ENCODE measurements at places on chromosomes 7 and 10. TPM values are rescaled to one million over a fixed set of nuclear protein-coding genes. Genes with fewer than 3 reads are reported as not detected.
A peak's percentile ranks its signal among the peaks of the same experiment; 100 is the strongest.

SMO gene
- total RNA-seq = 17.2 TPM

SFRP5 gene
- not detected for total RNA-seq

GRID1 gene
- 21.3 TPM for total RNA-seq

VSTM4 gene
- 220 TPM for total RNA-seq

DNA sequence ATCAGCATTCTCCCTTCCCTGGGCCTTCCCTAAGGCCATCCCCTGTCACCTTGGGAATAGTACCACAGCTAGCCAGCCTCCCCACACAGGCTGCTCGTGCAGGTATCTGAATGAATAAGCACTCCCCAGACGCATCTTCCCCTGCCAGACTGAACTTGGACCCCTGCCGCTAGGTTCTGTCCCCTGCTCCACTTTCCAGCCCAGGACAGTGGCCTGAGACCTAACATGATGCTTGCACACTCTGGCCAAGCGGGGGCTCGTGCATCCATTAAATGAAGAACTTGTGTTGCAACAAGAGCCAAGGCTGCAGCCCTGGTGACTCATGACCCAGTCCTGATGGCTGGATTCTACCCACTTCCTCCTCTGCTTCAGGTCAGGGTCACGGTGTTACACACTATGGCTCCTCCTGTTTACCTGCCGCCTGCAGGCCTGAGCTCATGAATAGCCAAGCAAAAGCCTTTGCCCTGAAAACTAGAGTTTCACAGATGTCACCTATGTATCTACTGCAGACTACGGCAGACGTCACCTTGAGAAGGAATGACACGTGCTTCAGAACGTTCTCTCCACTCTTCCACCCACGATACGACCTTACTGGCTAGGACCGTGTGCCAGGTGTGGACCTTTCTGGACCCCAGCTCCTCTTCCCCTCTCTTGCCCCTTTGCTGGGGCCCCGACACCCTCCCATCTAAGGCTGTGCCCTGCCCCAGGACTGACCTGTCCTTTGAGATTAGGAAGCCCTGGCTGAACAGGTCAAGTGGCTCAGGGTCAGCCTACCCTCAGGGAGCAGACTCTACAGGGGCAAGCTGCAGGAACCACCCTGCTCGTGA, 6.5 kb downstream of the ASB13 start:
- no peak overlapping the region for H3K27ac ChIP-seq
- DNase-seq = no peak
- no peaks in the 10 kb centered on the region for H3K36me3 ChIP-seq
- H3K4me3 ChIP-seq = no peak overlapping the region
- H3K4me1 ChIP-seq = no peaks in the 10 kb centered on the region

GRCh38 chr7:2873146-2873545, 29.0 kb upstream of the GNA12 start:
- H3K27me3 ChIP-seq = no peaks in the 10 kb centered on the region
- no peak overlapping the region for H3K4me3 ChIP-seq
- DNase-seq = peak; percentile 42
- H3K36me3 ChIP-seq = no peaks in the 10 kb centered on the region
- peaks cover 10% of the 10 kb centered on the region for H3K4me1 ChIP-seq
- H3K27ac ChIP-seq = no peak overlapping the region

DNA sequence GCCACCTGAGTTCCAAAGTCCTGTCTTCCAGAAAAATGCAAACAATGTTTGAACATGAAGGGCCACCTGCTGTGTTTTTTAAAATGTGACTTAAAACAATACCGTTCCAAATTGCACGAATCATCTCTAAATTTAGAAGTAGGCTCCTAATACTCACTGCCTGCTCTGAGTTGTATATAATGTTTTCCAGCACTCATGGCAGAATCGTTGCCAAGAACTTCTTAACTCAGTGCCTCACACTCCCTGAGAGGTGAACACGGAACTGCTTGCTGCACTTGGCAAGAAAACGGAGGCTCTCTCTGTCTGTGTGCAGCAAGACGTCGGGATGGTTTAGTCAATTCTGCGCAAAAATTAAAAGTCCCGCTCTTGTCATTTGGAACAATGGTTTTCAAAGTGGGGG, 757.3 kb upstream of the AUTS2 start:
- peak; percentile 71 for DNase-seq
- no peak overlapping the region for H3K27ac ChIP-seq
- H3K36me3 ChIP-seq = no peaks in the 10 kb centered on the region

- H3K27ac ChIP-seq = no peak overlapping the region
- no peaks in the 10 kb centered on the region for H3K27me3 ChIP-seq
- DNase-seq = no peak
- no peaks in the 10 kb centered on the region for H3K4me1 ChIP-seq
- H3K4me3 ChIP-seq = no peak overlapping the region
Measured at GRCh38 chr10:51532044-51532443, 167.4 kb downstream of the CSTF2T start.

DNA sequence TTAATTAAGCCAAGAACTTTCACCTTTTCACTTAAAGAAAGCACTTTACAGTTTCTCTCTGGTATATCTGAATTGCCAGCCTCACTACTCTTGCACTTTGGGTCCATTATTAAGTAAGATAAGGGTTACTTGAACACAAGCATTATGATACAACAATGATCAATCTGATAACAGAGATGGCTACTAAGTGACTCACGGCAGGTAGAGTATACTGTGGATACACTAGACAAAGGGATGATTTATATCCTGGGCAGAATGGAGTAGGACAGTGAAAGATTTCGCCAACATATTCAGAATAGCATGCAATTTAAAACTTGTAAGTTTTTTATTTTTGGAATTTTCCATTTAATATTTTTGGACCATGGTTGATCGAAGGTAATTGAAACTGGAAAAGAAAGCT, 34.3 kb upstream of the ITGB8 start:
- no peak overlapping the region for H3K27ac ChIP-seq
- H3K36me3 ChIP-seq = no peaks in the 10 kb centered on the region
- H3K4me1 ChIP-seq = no peaks in the 10 kb centered on the region

- H3K4me3 ChIP-seq = no peak overlapping the region
- peaks cover 20% of the 10 kb centered on the region for H3K4me1 ChIP-seq
Measured at GRCh38 chr10:14553448-14553847, 221.2 kb downstream of the FAM107B start.

DNA sequence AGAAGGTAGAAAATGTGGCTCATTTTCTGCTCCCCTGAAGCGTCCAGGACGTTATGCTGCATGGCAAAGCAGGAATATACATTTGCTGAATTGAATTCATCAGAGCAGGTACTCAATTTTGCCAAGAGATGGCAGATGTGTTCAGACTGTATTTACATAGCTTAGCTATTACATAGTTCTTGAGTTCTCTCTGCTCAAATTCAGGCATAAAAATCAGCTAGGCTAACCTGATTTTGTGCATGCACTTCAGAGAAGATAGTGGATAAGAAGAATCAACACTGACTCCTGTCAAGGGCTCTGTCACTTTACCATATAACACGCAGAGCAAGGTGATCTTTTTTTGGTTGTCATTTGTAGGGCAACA, 209.2 kb upstream of the FAM3C start:
- no peaks in the 10 kb centered on the region for H3K27me3 ChIP-seq
- H3K27ac ChIP-seq = peak overlapping the region; percentile 34
- no peak overlapping the region for H3K4me3 ChIP-seq
- peaks cover 3% of the 10 kb centered on the region for H3K4me1 ChIP-seq

DNA sequence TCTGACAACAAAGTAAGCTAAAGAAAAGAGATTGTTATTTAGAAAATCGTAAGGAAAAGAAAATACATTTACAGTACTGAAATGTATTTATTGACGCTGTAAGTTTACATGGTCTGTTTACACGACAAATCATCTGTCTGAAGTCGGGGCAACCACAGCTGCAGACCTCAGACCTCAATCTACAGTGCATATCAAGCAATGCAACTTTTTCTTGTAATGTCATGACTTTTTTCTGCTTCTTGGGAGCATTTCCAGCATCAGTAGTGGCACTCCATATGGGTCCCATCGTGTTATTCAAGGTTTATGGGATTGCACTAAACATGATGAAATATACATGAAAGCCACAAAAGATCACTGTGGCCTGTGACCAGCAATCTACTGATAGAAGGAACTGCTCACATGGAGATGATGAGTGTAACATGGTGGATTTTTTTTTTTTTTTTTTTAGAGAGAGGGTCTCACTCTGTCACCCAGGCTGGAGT, 77.1 kb downstream of the MTPN start:
- no peaks in the 10 kb centered on the region for H3K4me1 ChIP-seq
- H3K27ac ChIP-seq = no peak overlapping the region
- no peaks in the 10 kb centered on the region for H3K27me3 ChIP-seq
- no peak for DNase-seq
- H3K4me3 ChIP-seq = no peak overlapping the region

DNA sequence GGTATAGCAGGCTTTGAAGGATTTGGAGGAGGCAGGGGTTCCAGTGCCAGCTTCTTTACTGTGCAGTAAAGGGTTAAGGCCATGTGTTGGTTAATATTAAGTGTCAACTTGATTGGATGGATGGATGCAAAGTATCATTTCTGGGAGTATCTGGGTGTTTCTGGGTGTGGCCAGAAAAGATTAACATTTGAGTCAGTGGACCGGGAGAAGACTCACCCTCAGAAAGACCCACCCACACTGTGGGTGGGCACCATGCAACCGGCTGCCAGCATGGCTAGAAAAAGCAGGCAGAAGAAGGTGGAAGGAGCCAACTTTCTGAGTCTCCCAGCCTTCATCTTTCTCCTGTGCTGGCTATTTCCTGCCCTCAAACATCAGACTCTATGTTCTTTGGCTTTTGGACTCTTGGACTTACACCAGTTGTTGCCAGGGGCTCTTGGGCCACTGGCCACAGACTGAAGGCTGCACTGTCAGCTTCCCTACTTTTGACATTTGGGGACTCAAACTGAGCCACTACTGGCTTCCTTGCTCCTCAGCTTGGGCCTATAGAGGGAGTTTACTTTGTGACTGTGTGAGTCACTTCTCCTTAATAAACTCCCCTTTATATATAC, 6.8 kb upstream of the TRUB1 start:
- no peaks in the 10 kb centered on the region for H3K36me3 ChIP-seq
- DNase-seq = no peak
- H3K27ac ChIP-seq = no peak overlapping the region

GRCh38 chr10:84353052-84353803, 24.8 kb downstream of the CCSER2 start:
- H3K27me3 ChIP-seq = no peaks in the 10 kb centered on the region
- no peak overlapping the region for H3K4me3 ChIP-seq
- H3K36me3 ChIP-seq = no peaks in the 10 kb centered on the region
- H3K27ac ChIP-seq = no peak overlapping the region
- no peak for DNase-seq
- peaks cover 8% of the 10 kb centered on the region for H3K4me1 ChIP-seq

DNA sequence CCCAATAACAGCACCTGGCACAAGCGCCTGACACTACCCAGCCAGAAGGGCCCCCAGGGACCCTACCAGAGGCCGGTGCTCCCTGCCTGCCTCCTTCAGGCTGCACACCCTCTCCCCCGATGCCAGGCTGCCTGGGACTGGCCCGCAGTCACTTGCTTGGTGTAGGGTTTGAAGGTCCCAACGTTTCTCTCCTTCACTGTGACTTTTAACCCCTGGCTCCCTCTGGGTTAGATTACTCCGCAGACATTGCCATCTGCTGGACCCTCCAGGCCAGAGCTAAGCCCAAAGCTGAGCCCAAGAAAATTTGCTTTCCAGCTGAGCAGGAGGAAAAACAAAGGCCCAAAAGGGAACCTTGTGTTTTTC, 6.9 kb downstream of the CDHR1 start:
- H3K4me1 ChIP-seq = no peaks in the 10 kb centered on the region
- DNase-seq = no peak
- H3K4me3 ChIP-seq = no peak overlapping the region
- no peaks in the 10 kb centered on the region for H3K27me3 ChIP-seq
- no peaks in the 10 kb centered on the region for H3K36me3 ChIP-seq
- no peak overlapping the region for H3K27ac ChIP-seq

DNA sequence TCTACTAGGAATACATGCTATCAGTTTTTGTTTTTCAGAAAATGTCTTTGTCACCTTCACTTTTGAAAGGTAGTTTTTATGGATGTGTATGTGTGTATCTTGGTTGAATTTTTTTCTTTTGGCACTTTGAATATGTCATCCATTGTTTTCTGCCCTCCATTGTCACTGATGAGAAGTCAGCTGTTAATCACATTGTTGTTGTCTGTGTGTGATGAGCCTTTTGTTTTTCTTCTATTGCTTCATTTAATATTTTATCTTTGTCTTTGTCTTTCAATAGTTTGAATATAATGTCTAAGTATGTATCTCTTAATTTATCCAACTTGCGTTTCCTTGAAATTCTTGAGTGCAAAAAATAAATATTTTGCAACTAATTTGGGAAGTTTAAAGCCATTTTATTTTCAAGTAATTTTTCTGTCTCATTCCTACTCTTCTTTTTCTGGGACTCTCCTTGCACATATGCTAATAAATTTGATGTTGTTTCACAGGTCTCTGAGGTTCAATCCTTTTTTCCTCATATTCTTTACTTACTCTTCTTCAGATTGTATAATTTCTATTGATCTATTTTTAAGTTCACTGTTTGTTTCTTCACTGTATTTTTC, 546.9 kb upstream of the GHITM start:
- H3K4me3 ChIP-seq = no peak overlapping the region
- no peaks in the 10 kb centered on the region for H3K36me3 ChIP-seq
- no peaks in the 10 kb centered on the region for H3K27me3 ChIP-seq
- no peaks in the 10 kb centered on the region for H3K4me1 ChIP-seq
- DNase-seq = no peak

GRCh38 chr7:20539201-20539600, 76.3 kb upstream of the ABCB5 start:
- no peaks in the 10 kb centered on the region for H3K27me3 ChIP-seq
- no peaks in the 10 kb centered on the region for H3K36me3 ChIP-seq
- H3K27ac ChIP-seq = no peak overlapping the region
- no peaks in the 10 kb centered on the region for H3K4me1 ChIP-seq
- DNase-seq = no peak

GRCh38 chr7:46239846-46240245, 318.8 kb upstream of the IGFBP3 start:
- no peaks in the 10 kb centered on the region for H3K36me3 ChIP-seq
- no peak overlapping the region for H3K27ac ChIP-seq
- H3K4me3 ChIP-seq = no peak overlapping the region
- H3K4me1 ChIP-seq = no peaks in the 10 kb centered on the region

DNA sequence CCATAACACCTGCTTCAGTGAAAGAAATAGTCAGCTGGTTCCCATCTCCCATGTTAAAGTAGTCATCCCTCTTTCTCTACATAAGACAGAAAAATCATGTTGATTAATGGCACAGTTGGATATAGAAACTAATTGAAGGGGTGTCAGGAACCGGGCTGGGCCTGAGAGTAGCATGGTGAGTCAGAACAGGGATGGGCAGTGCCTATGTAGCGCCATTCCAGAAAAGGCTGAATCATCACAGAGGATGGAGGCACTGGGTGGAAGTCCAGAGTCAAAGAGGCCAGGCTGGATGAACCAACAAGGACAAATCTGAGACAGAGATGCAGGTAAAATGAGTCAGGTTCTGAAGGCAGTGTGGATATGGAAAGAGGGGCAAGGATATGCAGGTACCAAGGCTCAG, 201.2 kb downstream of the LHFPL3 start:
- H3K27me3 ChIP-seq = no peaks in the 10 kb centered on the region
- no peaks in the 10 kb centered on the region for H3K36me3 ChIP-seq
- H3K4me3 ChIP-seq = no peak overlapping the region
- no peak for DNase-seq
- no peaks in the 10 kb centered on the region for H3K4me1 ChIP-seq

Measured in thyroid gland (tissue), 4 donors.